ENCODE measurements at places on chromosomes 7 and 10. TPM values are rescaled to one million over a fixed set of nuclear protein-coding genes. Genes with fewer than 3 reads are reported as not detected.

GALNT17 gene
- not detected for total RNA-seq

PRSS37 gene
- total RNA-seq: 0.10 TPM

TAS2R40 gene
- total RNA-seq: not detected

MKLN1 gene
- 78.5 TPM for total RNA-seq

PAX4 gene
- not detected for total RNA-seq

JAKMIP3 gene
- total RNA-seq: 0.21 TPM

SLC39A12 gene
- total RNA-seq: not detected

FLNC gene
- under 0.01 TPM for total RNA-seq

OR2A12 gene
- total RNA-seq: not detected

UBE3C gene
- total RNA-seq: 44.0 TPM

OPN1SW gene
- not detected for total RNA-seq

GPR37 gene
- total RNA-seq: 0.10 TPM

LMBR1 gene
- total RNA-seq: 53.0 TPM

FGFR2 gene
- total RNA-seq: not detected

HABP2 gene
- not detected for total RNA-seq

HIP1 gene
- 4.2 TPM for total RNA-seq

DDX56 gene
- 34.5 TPM for total RNA-seq

SFTPA2 gene
- total RNA-seq: not detected

TACC2 gene
- total RNA-seq: not detected

SFXN2 gene
- 2.2 TPM for total RNA-seq

CALML5 gene
- not detected for total RNA-seq

MSS51 gene
- total RNA-seq: 0.73 TPM

SEMA3C gene
- 9.7 TPM for total RNA-seq

CYP2W1 gene
- total RNA-seq: not detected

SLC13A1 gene
- total RNA-seq: not detected

DTX2 gene
- total RNA-seq: 6.4 TPM

EBF3 gene
- not detected for total RNA-seq

BHLHA15 gene
- total RNA-seq: not detected

PHKG1 gene
- 3.1 TPM for total RNA-seq

HMX3 gene
- total RNA-seq: not detected

NPTX2 gene
- 0.42 TPM for total RNA-seq

IL6 gene
- 36.0 TPM for total RNA-seq

GATA3 gene
- total RNA-seq: 7.3 TPM

TRPV5 gene
- total RNA-seq: not detected

PTPRZ1 gene
- not detected for total RNA-seq

SRGN gene
- total RNA-seq: 1,782 TPM

METTL27 gene
- not detected for total RNA-seq

ASIC3 gene
- 0.84 TPM for total RNA-seq

DNAJC1 gene
- total RNA-seq: 50.1 TPM

TEX36 gene
- total RNA-seq: not detected

SVIL gene
- total RNA-seq: 39.5 TPM

AQP1 gene
- total RNA-seq: 0.42 TPM

VSTM2A gene
- not detected for total RNA-seq

CD36 gene
- total RNA-seq: 364 TPM

FOXI2 gene
- not detected for total RNA-seq

PON1 gene
- not detected for total RNA-seq

ZC3HAV1L gene
- total RNA-seq: 1.4 TPM

RET gene
- total RNA-seq: 0.63 TPM

HPSE2 gene
- not detected for total RNA-seq

COA1 gene
- 69.3 TPM for total RNA-seq

MARCHF5 gene
- total RNA-seq: 24.1 TPM
